ENCODE measurements at places on chromosomes 5 and 9. TPM values are rescaled to one million over a fixed set of nuclear protein-coding genes. Genes with fewer than 3 reads are reported as not detected.

PCDH1 gene
- 0.15 TPM for total RNA-seq

UBAC1 gene
- total RNA-seq = 40.9 TPM

ANKRD34B gene
- not detected for total RNA-seq

FOXD4L4 gene
- total RNA-seq = not detected

SLC36A3 gene
- not detected for total RNA-seq

DRD1 gene
- not detected for total RNA-seq

CCNH gene
- 100 TPM for total RNA-seq

GNA14 gene
- total RNA-seq = under 0.01 TPM

GPR150 gene
- 0.59 TPM for total RNA-seq

SLC34A1 gene
- total RNA-seq = not detected

Measured in bronchus fibroblast of lung (primary cell).